HS-5 (cell line): ENCODE measurements at places on chromosomes 7 and 10.
A peak's percentile ranks its signal among the peaks of the same experiment; 100 is the strongest.

DNA sequence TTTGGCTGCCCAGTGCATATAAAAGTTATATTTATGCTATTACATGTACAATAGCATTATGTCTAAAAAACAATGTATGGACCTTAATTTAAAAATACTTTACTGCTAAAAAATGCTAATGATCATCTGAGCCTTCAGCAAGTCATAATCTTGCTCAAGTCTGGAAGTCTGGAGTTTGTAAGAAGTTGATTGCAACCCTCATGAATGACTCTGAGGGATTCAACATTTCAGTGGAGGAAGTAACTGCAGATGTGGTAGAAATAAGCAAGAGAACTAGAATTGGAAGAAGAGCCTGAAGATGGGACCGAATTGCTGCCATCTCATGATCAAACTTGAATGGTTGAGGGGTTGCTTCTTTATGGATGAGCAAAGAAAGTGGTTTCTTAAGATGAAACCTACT lies 13.0 kb upstream of the ADAMTS14 start:
- no peak for DNase-seq

DNA sequence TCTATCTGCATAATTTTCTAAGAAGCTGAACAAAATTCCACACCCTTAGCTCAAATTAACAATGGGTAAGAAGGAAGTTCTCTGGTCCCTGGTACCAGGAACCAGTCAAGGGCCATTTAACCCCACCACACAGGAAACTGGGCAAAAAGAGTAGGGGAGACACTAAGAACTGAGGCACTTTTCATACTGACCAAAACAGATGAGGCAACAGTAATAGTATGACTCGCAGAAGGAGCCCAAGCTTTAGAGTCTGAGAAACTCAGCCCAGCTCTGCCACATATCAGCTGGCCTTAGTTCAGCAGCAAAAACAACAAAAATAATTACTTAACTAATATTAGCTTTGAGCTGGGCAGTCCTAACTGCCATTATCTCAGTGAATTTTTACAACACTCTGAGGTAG lies 221.2 kb downstream of the FAM107B start:
- no peak for DNase-seq

- DNase-seq, result no peak
These were observed 73.0 kb upstream of the CABCOCO1 start for GRCh38 chr10:61589547-61590243.

GRCh38 chr7:128172963-128173362 lies 68.1 kb upstream of the LEP start:
- no peak for DNase-seq

DNA sequence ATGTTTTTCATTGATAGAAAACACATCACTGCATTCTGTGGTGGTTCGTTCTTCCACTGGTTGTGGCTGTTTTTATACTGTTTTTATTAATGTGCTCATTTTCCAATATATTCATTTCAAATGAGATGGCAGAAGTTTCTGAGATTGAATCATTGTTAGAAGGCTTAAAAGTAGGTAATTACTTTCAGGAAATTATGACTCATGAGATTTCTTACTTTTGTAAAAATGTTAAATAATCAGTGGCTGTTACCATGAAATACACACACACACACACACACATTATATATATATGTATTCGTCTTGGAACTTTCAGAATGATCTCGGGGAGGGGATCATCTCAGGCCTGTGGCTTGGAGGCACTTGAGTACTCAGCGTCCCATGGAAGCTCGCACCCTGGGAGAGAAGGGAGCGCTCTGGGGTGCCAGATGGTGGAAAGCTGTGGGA lies 66.1 kb downstream of the ZMYND11 start:
- DNase-seq, result no peak

- DNase-seq, result peak; percentile 34
These were observed 26.7 kb downstream of the ABCB5 start for GRCh38 chr7:20642166-20642565.

GRCh38 chr10:47334466-47335295 lies 12.4 kb downstream of the GDF2 start:
- no peak for DNase-seq

- DNase-seq, result no peak
These were observed 15.8 kb downstream of the PLEKHA1 start for GRCh38 chr10:122390271-122390670.

- no peak for DNase-seq
These were observed 169.8 kb downstream of the WNT2 start for GRCh38 chr7:117153016-117153545.
